Natural killer cell (primary cell): ENCODE measurements at places on chromosomes 4 and X. TPM values are rescaled to one million over a fixed set of nuclear protein-coding genes. Genes with fewer than 3 reads are reported as not detected.

GRCh38 chr4:181982437-181982836, 260.8 kb upstream of the TENM3 start:
- H3K27me3 ChIP-seq: no peaks in the 10 kb centered on the region
- no peak for DNase-seq
- no peak overlapping the region for H3K4me3 ChIP-seq
- H3K36me3 ChIP-seq: no peaks in the 10 kb centered on the region
- H3K4me1 ChIP-seq: no peaks in the 10 kb centered on the region
- no peak overlapping the region for H3K27ac ChIP-seq

DNA sequence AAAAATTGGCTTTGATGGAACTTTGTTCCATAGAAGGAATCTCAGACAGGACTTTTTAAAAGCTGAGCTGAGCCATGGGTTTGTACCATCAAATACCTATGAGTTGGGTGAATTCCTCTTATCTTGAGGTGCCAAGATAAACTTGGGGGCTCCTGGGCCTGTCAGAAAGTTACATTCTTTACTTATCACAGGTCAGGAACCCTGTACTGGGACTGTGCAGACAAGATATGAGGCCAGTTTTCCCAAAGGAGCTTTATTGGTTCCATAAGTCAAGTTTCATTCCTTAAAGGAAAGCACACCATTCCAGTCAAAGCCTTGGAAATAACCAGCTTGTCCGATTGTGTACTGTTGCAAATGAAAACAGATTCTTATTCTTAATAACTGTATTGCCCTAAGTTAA, 72.4 kb upstream of the PACRGL start:
- no peaks in the 10 kb centered on the region for H3K36me3 ChIP-seq
- no peak for DNase-seq
- H3K4me3 ChIP-seq: no peak overlapping the region
- peaks cover 2% of the 10 kb centered on the region for H3K4me1 ChIP-seq
- H3K27me3 ChIP-seq: no peaks in the 10 kb centered on the region

The NXF2 gene
- total RNA-seq: not detected

DNA sequence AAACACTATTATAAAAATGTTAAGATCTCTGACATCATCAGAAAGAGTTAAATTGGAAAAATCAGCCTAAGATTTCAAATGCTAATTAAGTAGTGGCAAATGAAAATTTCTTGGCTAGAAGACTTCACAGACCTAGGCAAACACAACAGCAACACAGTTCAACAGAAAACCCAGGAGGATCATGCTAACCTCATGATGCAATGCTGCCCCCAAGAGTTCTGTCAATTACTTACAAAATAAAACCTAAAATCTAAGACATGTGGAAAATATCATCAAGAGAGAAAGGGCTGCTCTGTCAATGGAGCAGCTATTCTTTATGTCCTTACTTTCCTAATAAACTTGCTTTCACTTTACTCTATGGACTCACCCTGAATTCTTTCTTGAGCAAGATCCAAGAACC, 21.0 kb downstream of the S100G start:
- H3K4me3 ChIP-seq: no peak overlapping the region
- no peak overlapping the region for H3K27ac ChIP-seq
- no peaks in the 10 kb centered on the region for H3K36me3 ChIP-seq
- H3K27me3 ChIP-seq: no peaks in the 10 kb centered on the region
- H3K4me1 ChIP-seq: no peaks in the 10 kb centered on the region
- DNase-seq: no peak

The FHDC1 gene
- total RNA-seq: 0.16 TPM

The CFAP47 gene
- total RNA-seq: not detected

- no peaks in the 10 kb centered on the region for H3K4me1 ChIP-seq
- no peak overlapping the region for H3K27ac ChIP-seq
- no peak overlapping the region for H3K4me3 ChIP-seq
- no peak for DNase-seq
- no peaks in the 10 kb centered on the region for H3K27me3 ChIP-seq
Measured at GRCh38 chr4:175944126-175944910, 121.3 kb upstream of the WDR17 start.

DNA sequence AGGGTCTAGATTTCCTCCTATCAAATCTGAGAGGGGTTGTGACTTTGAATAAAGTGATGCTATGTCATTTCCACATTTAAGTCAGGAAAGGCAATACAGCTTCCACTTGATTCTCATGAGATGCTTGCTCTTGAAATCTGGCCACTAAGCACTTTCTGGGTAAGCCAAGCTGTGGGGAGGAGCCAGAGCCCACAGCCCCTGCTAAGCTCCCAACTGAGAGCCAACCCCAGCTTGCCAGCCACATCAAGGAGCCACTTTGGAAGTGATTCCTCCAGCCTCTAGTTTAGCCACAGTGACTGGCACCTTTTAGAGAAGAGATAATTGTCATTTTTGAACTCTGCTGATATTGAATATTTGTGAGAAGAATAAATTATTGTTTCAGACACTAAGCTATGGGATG, 1441.5 kb upstream of the IGFBP7 start:
- no peak overlapping the region for H3K27ac ChIP-seq
- DNase-seq: no peak
- H3K4me1 ChIP-seq: no peaks in the 10 kb centered on the region
- H3K4me3 ChIP-seq: no peak overlapping the region
- no peaks in the 10 kb centered on the region for H3K36me3 ChIP-seq

GRCh38 chrX:53992589-53992988, 51.7 kb downstream of the PHF8 start:
- H3K27ac ChIP-seq: no peak overlapping the region
- H3K4me3 ChIP-seq: no peak overlapping the region
- H3K27me3 ChIP-seq: no peaks in the 10 kb centered on the region
- H3K36me3 ChIP-seq: peaks cover 30% of the 10 kb centered on the region

- DNase-seq: peak; percentile 32
- no peaks in the 10 kb centered on the region for H3K36me3 ChIP-seq
- H3K27ac ChIP-seq: no peak overlapping the region
- H3K4me1 ChIP-seq: no peaks in the 10 kb centered on the region
- no peaks in the 10 kb centered on the region for H3K27me3 ChIP-seq
Measured at GRCh38 chrX:108224727-108225621, 133.4 kb downstream of the ATG4A start.

GRCh38 chrX:1537031-1537715, at the start of gene P2RY8:
P2RY8 (minus strand) TSS chrX:1537185; CDS start chrX:1466558, 70,627 bp downstream.
- no peaks in the 10 kb centered on the region for H3K36me3 ChIP-seq
- peak within 1 kb of the TSS; percentile 98 for H3K27ac ChIP-seq
- H3K27me3 ChIP-seq: no peaks in the 10 kb centered on the region
- peak; percentile 90 for DNase-seq
- peaks cover 25% of the 10 kb centered on the region for H3K4me1 ChIP-seq
- peak within 1 kb of the TSS; percentile 96 for H3K4me3 ChIP-seq

The HSFX4 gene
- not detected for total RNA-seq

DNA sequence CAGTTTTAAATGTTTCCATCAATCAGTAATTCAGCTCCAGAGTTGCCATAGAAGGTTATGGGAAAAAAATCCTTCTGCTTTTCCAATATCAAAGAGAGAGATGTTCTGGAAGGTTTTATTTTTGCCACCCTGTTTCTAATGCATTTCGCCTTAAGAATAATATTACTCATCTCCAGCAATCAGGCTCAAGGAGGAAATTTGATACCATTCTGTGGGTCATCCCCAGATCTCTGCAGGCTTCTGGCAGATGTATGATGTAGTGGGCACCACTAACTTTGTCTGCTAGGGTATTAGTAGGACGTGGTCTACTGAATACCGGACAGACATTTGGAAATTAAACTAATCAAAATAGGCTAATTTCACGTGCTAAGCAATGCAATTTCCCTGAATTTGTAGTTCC, 645.4 kb upstream of the TENM3 start:
- no peaks in the 10 kb centered on the region for H3K4me1 ChIP-seq
- no peak for DNase-seq
- H3K36me3 ChIP-seq: no peaks in the 10 kb centered on the region
- H3K27me3 ChIP-seq: no peaks in the 10 kb centered on the region
- no peak overlapping the region for H3K27ac ChIP-seq

GRCh38 chr4:129085472-129085871, 7.9 kb downstream of the SCLT1 start:
- no peaks in the 10 kb centered on the region for H3K4me1 ChIP-seq
- H3K27me3 ChIP-seq: no peaks in the 10 kb centered on the region
- peaks cover 13% of the 10 kb centered on the region for H3K36me3 ChIP-seq

The ITIH6 gene
- not detected for total RNA-seq

DNA sequence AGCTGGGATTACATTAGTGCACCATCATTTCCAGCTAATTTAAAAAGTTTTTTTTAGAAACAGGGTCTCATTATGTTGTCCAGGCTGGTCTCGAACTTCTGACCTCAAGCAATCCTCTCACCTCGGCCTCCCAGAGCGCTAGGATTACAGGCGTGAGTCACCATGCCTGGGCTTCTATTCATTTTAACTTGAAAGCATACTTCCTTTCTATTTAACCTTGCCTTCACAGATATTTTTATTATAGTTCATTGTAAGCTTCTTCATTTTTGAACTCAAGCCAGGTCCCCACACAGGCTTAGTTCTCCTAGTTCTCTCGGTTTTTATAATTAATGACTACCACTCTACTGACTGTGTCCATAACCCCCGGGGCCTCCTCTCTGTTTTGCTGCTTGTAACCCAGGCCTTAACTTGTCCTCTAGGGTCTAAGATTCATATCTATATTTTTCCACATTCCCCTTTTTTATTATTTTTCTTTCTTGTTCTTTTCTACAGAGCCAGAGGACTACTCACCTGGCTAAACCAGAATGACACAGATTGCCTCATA, 50.7 kb downstream of the SNX12 start:
- no peak overlapping the region for H3K27ac ChIP-seq
- no peak overlapping the region for H3K4me3 ChIP-seq
- no peaks in the 10 kb centered on the region for H3K4me1 ChIP-seq

The CPZ gene
- total RNA-seq: not detected

DNA sequence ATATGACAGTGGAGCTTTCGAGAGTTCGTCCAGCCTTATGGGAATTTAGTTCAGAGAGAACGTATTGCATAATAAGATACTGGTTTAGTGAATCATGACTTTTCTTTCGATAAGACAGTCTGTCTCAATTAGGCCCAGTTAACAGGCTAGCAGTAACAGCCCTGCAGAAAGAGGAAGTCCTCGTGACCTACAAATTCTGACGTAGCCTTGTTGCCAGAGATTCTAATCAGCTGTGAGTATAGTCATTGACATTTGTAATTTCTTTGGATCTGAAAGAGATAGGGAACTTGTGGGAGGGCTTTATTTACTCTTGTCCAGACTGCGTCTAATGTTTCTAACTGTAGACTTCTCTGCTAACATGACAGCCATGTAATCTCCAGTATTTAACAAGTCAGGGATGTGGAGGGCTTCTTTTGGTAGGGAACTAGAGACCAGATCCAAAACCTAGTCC, 15.8 kb downstream of the ART3 start:
- no peak overlapping the region for H3K4me3 ChIP-seq
- no peaks in the 10 kb centered on the region for H3K27me3 ChIP-seq
- no peaks in the 10 kb centered on the region for H3K36me3 ChIP-seq
- no peaks in the 10 kb centered on the region for H3K4me1 ChIP-seq
- no peak for DNase-seq

DNA sequence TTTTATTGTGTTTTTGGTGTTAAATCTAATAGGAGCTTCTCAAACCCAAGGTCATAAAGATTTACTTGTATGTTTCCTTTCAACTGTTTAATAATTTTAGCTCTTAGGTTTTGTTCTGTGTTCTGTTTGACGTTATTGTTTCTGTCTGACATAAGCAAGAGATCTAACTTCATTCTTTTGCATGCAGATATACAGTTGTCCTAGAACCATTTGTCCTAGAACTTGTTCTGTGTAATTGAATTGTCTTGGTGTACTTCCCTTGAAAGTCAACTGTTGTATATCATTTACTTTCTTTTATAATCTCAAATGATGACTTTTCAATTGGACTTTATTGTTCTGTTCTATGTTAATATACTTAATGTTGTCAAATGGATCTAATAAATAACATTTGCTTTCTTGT, 977.1 kb downstream of the FAT4 start:
- H3K27me3 ChIP-seq: no peaks in the 10 kb centered on the region
- DNase-seq: no peak
- no peak overlapping the region for H3K27ac ChIP-seq
- H3K4me3 ChIP-seq: no peak overlapping the region

- DNase-seq: no peak
- H3K36me3 ChIP-seq: no peaks in the 10 kb centered on the region
- no peak overlapping the region for H3K4me3 ChIP-seq
- no peaks in the 10 kb centered on the region for H3K27me3 ChIP-seq
Measured at GRCh38 chr4:114807759-114808404, 209.3 kb downstream of the UGT8 start.

GRCh38 chr4:107643021-107643420, 77.0 kb downstream of the PAPSS1 start:
- no peak for DNase-seq
- no peaks in the 10 kb centered on the region for H3K4me1 ChIP-seq
- no peak overlapping the region for H3K4me3 ChIP-seq
- H3K36me3 ChIP-seq: peaks cover 10% of the 10 kb centered on the region

DNA sequence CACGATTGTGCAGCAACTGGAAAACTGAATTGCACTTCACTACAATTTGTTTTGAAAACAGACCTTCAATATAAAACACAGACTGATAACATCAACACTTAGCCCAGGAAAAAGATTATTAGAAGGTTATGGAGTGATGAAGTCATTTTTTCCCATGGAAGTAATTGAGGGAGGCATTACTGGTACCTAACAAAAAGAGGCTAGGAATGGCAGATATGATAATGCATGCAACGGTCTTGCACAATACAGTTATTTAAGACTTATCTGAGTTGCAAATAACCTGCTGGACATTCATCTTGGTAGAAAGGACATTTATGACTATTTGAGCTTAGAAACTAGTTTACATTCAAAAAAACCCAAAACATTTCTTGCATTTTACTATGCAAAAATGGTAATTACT, 1031.9 kb downstream of the FAT4 start:
- H3K27ac ChIP-seq: no peak overlapping the region
- H3K4me3 ChIP-seq: no peak overlapping the region
- DNase-seq: no peak
- H3K4me1 ChIP-seq: no peaks in the 10 kb centered on the region
- no peaks in the 10 kb centered on the region for H3K27me3 ChIP-seq
- H3K36me3 ChIP-seq: no peaks in the 10 kb centered on the region

GRCh38 chr4:36779601-36780000, 464.9 kb upstream of the NWD2 start:
- H3K27me3 ChIP-seq: no peaks in the 10 kb centered on the region
- no peak for DNase-seq
- H3K4me1 ChIP-seq: no peaks in the 10 kb centered on the region
- H3K36me3 ChIP-seq: no peaks in the 10 kb centered on the region
- H3K4me3 ChIP-seq: no peak overlapping the region
- H3K27ac ChIP-seq: no peak overlapping the region

DNA sequence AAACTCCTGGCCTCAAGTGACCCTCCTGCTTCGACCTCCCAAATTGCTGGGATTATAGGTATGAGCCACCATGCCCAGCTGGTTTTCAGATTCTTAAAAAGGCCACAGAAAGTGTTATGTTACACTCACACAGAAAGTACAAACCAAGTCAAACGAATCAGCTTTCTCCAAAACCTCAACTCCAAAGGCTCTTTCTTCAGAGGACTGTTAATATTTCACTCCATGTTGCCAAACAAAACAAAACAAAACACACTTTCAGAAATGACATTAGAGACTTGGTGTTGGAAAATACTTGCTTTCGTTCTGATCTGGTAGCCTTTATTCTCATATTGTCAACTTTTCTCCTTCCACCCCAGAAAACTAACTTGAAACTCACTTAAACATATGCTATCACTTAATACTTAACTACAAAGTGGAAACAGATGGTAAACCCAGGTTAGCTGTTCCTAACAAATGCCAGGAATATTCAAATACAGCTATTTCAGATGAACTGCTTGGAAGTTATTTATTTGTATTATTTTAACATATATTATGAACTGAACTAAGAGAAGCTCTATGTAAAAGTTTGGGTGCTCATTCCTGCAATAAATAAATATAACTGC, 34.7 kb downstream of the RLIM start:
- no peak for DNase-seq
- no peak overlapping the region for H3K27ac ChIP-seq
- H3K4me1 ChIP-seq: no peaks in the 10 kb centered on the region
- no peak overlapping the region for H3K4me3 ChIP-seq
- no peaks in the 10 kb centered on the region for H3K36me3 ChIP-seq
